ENCODE measurements at places on chromosomes 12 and 14.

- DNase-seq, result no peak
Observed at GRCh38 chr12:51687614-51688013, 96.6 kb downstream of the SCN8A start.

- DNase-seq, result peak; percentile 22
Observed at GRCh38 chr14:64880221-64881121, 764 bp upstream of the SPTB start.

- DNase-seq, result no peak
Observed at GRCh38 chr12:109382031-109382430, 34.3 kb downstream of the MYO1H start.

DNA sequence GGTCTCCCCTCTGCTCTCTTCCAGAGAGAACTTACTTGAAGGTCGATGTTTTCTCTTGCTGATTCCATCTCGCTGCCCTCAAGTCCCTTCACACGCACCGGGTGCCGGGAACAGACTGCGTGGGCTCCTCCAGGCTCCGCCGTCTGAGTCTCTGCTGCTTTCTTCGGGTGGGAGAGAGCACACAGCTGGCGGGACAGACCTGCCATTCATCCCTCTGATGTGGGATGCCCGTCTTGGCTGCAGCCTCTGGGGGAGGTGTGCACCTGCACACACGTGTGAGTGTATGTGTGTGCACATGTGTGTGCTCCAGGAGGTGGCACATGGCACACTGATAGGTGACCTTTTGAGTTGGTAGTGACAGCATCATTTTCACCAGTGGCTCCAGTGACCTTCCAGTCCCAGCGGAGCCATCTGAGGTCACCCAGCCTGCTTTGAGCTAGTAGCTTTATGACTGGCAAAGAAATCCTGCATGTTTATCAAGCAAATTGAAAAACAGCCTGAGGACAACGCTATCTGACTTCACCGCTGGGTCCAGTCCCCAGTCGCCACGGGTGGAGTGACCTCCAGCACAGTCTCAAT lies at the start of gene NINJ2:
Gene NINJ2, minus strand, starts transcription at position 153 of the 579 bp plus-strand sequence. Its CDS starts 85 bp downstream, at position 68.
- DNase-seq, result no peak

DNA sequence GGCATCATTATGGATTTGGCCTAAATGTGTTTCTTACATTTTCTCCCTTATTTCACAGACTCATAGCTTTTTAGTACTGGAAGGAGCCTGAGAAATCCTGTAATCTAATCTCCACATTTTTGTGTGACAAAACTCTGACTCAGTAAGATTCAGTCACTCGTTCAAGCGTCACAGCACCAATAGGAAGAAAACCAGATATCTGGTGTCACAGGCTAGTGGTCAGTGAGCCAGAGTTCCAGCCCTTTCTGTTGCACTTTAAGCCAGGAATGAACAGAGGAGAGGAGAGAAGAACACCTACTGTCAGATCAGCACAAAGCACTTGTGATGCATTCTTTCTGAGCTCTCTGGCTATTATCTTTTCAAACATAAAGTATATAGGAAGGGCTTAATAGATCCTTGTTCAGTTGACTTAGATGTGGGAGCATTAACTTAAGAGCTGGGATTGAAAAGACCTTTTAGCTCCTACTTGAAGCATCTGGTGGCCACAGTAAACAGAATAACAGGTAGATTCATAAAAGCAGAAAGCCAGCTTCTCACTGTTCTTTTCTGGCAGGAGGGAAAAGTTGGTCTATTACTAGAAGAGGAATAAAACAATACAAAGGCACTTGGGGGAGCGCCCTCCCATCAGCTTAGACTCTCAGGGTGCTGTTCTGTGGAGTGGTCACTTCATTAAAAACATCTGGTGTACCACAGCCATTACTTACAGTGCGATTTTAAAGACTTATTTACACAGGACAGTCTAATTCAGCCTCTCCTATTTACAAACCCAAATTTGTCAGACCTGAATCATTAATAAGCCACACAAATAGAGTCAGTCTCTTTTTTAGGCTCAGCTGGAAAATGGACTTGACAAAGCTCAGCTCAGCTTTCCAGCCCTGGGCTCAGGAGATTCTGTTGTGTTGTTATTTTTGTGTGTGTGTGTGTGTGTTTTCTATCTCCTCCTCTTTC lies 12.2 kb upstream of the NID2 start:
- no peak for DNase-seq

DNA sequence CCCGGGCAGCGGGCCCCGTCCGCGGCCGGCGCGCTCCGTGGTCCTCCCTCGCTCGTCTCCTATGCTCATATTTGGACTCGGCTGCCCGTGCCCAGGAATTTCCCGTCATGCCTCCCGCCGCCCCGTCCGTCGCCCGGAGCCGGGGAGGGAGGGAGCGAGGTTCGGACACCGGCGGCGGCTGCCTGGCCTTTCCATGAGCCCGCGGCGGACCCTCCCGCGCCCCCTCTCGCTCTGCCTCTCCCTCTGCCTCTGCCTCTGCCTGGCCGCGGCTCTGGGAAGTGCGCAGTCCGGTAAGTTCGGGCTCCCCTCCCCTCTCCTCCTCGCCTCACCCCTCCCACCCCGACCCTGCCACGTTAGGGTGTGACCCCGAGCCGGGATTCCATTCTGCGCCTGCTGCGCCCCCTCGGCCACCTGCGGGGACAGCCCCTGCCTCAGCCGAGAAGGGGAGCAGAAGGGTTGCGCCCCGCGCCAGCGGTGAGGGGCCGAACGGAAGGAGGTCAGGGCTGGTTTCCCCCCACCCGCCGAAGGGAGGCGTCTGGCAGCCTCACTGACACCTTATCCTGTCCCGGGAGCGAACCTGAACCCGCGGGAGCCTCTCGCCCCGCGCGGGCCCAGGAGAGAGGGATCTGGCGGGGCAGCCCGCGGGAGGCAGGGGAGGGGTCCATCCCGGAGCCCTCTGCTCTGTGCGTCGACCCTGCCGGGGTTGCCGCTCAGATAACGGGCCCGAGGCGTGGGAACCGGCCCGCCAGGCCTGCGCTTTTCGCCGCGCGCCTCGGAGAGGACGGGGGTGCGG lies at the start of gene MSRB3:
Gene MSRB3, plus strand, starts transcription at position 108 of the 793 bp plus-strand sequence. CDS start 29,897 bp downstream, outside the sequence.
- peak; percentile 83 for DNase-seq

GRCh38 chr12:32322354-32322753 lies 77.0 kb upstream of the FGD4 start:
- DNase-seq, result no peak

GRCh38 chr14:85948153-85948552 lies 418.2 kb downstream of the FLRT2 start:
- no peak for DNase-seq

GRCh38 chr12:119672194-119672593 lies 4.3 kb downstream of the PRKAB1 start:
- DNase-seq, result no peak

DNA sequence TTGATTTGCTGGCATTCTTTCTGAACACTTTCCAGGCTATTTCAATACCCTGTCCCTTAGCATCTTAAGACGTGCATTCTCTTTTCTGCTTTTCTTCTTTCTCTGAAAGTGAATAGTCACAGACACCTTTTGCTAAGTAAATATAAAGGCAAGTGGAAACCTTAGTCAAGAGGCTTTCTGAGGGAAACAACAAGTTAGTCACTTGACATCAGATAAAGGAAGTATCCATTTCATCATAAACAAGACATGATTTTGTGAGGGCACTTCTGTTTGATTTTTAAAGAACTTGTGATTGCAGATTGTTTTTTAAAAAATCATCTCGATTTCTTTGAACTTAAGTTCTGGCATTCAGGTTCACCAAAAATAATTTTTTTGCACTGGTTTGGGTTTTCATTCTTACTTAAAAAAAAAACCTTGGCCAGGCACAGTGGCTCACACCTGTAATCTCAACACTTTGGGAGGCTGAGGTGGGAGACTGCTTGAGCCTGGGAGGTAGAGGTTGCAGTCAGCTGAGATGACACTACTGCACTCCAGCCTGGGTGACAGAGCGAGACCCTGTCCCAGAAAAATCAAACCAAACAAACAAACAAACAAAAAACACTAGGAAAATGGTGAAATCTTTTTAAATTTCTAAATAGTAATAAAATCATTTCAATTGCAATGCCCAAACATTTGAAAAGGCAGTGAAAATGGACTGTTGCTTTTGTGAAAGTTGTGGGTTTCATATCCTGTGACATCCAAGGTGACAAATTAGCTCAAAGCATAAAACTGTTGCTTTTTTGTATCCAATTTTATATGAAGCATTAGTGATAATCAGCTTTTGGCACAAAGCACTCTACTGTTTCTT lies 8.3 kb upstream of the KLHL42 start:
- no peak for DNase-seq

DNA sequence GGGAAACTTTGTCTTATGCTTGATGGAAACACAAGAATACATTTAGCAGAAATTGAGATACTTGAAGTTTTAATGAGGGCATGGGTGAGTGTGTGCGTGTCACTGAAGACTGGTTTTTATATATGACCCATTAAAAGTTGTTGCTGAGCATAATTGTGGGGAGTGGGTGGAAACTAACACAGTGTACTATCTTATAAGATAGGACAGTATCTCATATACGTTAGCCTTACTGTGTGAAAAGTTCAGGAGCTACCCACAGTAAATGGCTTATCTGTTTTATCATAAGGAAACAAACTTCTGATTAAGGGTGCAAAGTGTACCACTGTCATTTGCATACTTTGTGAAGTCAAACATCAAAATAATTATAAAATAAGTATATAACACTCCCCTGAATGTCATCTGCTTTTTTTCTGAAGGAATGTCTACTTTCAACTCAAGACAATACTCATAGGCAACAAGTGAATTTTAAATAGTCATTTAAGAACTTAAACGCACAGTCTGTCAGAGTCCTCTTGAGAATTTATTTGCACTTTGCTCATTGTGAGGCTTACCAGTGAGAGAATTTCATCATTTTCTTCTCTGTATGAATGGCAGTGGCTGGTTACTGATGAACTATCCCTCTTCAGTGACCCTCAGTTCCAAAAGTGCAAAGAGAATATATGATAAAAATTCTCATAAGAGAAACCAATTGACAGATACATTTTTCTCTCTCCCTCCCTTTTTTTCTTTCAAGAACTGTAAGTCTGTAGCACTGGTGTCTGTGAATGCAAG lies 4.2 kb downstream of the PDE3A start:
- no peak for DNase-seq

- DNase-seq, result no peak
Observed at GRCh38 chr12:130017591-130018449, 114.0 kb upstream of the TMEM132D start.

DNA sequence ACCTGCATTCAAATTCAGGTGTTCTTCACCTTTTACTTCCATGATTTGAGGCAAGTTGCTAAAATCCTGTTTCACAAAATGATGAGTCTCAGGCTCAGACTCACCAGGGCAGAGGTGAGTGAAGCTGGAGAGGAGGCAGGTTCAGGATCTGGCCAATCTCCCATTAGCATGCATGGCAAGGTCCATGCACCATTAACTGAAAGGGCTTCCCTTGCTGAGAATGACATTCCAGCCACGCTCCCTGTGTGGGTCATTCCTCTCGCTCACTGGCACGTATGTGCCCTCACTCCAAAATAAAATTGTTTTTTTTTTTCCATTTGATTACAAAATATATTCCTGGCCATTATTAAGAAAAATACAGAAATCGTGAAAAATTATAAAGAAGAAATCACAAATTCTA lies 257.6 kb downstream of the C12orf75 start:
- DNase-seq, result no peak

DNA sequence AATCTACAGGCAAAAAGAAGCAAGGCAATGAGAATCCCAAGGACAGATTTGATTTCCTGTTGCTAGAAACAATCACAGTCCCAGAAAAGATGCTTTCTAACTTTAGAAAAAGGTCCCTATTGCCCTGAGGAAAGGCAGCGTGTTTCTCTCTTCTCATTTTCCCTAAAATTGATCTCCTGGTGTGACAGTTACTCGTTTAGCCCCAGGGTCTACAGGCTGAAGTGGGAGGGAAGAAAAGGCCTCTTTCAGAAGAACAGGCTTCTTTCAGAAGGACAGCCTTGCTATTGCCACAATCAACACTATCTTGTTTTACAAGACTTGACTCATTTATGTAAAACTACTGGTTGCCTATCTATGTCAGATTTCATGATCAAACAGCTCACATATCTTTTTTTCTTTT lies 121.8 kb upstream of the OR4E1 start:
- DNase-seq, result no peak

- no peak for DNase-seq
Observed at GRCh38 chr14:88669346-88669745, 106.5 kb downstream of the ZC3H14 start.

GRCh38 chr14:81285245-81285644 lies 64.5 kb upstream of the GTF2A1 start:
- no peak for DNase-seq

DNA sequence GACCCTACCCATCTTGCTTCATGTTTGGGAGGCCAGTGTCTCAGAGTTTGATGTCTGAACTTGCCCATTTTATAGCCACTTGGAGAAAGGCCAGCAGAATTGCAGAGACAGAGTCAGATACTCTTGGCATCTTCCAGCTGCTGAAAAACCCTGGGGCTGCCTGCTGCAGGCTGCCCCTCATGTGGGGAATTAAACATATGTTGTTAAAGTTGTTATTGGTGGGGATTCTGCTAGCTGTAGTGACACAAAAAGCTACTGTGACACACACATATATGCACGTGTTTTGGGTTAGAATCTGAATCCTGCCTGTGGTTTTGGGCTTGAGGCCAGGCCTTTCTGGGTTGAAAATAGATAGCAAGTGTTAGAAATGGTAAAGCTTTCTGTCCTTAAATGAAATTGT lies 1288.4 kb downstream of the AACS start:
- DNase-seq, result no peak

DNA sequence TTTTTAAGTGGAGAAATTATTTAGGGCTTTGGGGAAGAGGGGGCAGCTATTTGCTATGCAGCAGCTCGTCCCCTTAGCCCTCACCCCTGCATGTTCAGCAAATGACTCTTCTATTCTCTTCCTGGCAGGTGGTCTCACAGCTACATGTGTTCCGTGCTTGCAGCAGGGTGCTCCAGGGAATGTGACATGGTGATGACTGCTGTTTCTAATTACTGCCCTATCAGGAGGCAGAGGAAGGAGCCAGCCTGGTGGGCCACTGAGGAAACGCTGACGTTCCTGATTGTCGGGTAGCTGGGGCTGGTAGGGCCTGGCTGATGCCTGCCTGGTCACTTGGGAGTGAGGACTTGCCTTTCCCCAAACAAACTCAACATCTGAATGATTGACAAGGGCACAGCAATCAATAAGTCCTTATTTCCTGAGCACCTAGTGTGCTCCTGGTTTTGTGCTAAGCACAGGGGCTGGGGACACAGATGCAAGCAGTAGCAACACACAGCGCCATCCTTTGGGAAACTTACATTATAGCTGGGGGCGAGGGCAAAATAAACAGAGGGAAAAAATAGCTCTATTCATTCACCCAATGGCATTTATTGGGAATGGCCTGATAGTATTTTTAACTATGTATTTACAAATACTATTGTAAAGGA lies 377.8 kb downstream of the FUT8 start:
- DNase-seq, result no peak

- no peak for DNase-seq
Observed at GRCh38 chr14:51293912-51294389, 53.9 kb downstream of the TMX1 start.
